ENCODE measurements at places on chromosomes 5 and 9. TPM values are rescaled to one million over a fixed set of nuclear protein-coding genes. Genes with fewer than 3 reads are reported as not detected.

The GABRP gene
- total RNA-seq: 1.1 TPM

DNA sequence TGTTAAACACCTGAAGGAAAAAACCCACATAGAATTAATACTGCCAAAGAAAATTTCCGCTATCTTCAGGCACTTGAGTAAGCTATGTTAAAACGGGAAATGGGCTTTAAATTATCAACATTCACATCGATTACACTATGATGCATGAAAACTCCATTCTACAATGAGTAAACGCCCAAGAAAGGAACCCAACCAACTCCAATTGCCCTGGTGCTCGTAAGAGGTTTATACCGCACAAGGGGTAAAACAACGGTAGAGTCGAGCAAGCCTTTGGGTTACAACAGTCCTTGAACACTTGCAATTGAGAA, 1.0 kb downstream of the AGTPBP1 start:
- H3K27me3 ChIP-seq: no peaks in the 10 kb centered on the region
- no peak for DNase-seq
- peaks cover 7% of the 10 kb centered on the region for H3K4me1 ChIP-seq
- no peaks in the 10 kb centered on the region for H3K36me3 ChIP-seq

The FCN1 gene
- total RNA-seq: not detected

The IFNK gene
- total RNA-seq: not detected

The IFT74 gene
- 30.4 TPM for total RNA-seq

- no peaks in the 10 kb centered on the region for H3K36me3 ChIP-seq
- no peak overlapping the region for H3K27ac ChIP-seq
- no peaks in the 10 kb centered on the region for H3K27me3 ChIP-seq
- no peak overlapping the region for H3K4me3 ChIP-seq
Measured at GRCh38 chr9:136292591-136293448, 11.1 kb downstream of the CCDC187 start.

GRCh38 chr9:79902825-79903600, 331.2 kb downstream of the TLE4 start:
- H3K4me1 ChIP-seq: no peaks in the 10 kb centered on the region
- H3K4me3 ChIP-seq: no peak overlapping the region
- H3K27ac ChIP-seq: peak overlapping the region; percentile 39
- no peaks in the 10 kb centered on the region for H3K36me3 ChIP-seq

The PTPN3 gene
- 4.6 TPM for total RNA-seq

The LRSAM1 gene
- total RNA-seq: 19.5 TPM

The WWC1 gene
- 9.0 TPM for total RNA-seq

All from endodermal cell (in vitro differentiated cells).